ENCODE measurements at places on chromosomes 4 and X.

GRCh38 chr4:101593666-101594065, 196.9 kb upstream of the BANK1 start:
- no peak for DNase-seq

DNA sequence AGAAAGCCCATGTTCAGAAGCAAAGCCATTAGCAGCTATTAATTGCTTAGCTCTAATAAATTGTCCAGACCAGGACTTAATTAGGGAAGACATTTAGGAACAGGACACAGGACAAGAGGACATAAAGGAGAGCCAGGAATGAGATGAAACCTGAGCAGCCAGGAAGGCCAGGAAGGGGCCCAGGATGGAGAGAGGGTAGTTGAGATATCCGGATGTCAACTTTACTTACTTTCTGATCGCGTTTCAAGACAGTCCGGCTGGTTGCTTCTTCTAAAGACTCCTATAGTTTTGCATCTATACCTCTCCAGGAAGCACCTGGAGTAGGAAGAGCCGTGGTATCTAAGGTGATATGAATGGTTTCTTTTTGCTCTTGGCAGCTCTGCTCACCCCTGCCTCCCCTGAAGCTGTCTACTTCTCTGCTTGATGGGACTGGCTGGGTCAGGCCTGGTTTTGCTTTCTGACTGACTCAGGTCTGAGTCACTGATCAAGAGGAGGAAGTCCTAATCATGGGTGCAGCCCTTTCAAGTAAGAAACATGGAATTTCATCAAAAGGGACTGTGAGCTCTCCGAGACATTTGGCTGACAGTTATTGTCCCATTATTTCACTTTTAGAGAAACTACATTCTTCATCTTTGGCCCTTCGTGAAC, 733.3 kb downstream of the RPA4 start:
- DNase-seq: no peak

- no peak for DNase-seq
These were observed 65.4 kb downstream of the ANK2 start for GRCh38 chr4:113114884-113115283.

DNA sequence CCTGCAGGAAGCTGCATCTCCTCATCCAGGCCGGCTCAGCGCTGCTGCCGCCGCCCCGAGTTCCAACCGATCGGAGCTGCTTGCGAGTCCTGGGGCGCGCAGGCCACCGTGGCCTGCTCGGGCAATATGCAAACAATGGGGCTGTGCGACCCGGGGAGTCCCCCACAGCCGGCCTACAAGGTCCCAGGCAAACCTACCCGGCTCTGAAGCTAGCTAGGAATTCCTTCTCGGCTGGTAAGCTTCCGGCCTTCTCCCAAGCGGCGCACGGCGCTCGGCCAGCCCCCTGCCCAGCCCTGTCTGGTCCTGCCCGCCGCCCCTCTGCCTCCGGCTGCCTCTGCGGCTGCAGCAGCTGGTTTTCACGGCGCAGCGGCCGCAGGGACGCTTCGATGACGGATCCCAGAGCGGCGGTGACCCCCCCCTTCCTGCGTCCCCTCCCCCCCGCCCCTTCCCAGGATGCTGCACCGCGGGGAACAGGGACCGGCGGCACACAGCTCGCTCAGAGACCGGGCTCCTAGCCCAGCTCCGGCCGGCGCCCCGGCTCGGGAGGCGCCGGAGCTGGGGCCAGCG, 59.4 kb downstream of the TSC22D3 start:
- DNase-seq: no peak

DNA sequence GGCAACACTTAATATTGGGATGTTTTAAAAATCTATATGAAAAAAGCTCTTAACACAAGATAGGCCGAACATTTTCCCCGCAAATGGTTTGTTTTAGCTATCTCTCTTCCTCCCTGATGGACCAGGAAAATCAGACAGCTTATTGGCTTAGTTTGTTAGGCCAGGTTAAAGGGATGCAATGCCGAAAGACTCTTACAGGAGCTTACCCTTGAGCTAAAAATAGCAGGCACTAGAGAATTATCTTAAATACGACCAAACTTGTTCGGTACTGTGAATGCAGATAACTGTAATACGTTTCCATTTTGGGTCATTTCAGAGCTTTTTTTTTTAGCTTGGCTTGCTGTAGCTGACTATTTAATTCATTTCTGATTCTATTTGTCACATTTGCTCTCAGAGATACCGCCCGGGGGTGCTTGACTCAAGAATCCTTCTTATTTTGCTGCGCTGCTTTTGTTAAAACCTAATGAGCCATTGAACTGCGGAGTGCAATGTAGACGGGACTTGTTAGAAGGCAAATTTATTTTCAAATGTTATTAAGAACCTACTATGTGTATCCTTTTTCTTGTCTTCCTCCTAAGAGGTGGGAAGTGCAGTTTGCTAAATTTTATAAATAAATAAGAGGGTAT, 23.3 kb downstream of the PPARGC1A start:
- DNase-seq: no peak

Measured in stimulated activated CD4-positive, alpha-beta T cell treated with anti-CD3 and anti-CD28 coated beads, Interleukin-1b, Interleukin-23, amount 100 ng/mL, for 24 hours (primary cell).